ENCODE measurements at places on chromosomes 13 and 19.
A peak's percentile ranks its signal among the peaks of the same experiment; 100 is the strongest.

DNA sequence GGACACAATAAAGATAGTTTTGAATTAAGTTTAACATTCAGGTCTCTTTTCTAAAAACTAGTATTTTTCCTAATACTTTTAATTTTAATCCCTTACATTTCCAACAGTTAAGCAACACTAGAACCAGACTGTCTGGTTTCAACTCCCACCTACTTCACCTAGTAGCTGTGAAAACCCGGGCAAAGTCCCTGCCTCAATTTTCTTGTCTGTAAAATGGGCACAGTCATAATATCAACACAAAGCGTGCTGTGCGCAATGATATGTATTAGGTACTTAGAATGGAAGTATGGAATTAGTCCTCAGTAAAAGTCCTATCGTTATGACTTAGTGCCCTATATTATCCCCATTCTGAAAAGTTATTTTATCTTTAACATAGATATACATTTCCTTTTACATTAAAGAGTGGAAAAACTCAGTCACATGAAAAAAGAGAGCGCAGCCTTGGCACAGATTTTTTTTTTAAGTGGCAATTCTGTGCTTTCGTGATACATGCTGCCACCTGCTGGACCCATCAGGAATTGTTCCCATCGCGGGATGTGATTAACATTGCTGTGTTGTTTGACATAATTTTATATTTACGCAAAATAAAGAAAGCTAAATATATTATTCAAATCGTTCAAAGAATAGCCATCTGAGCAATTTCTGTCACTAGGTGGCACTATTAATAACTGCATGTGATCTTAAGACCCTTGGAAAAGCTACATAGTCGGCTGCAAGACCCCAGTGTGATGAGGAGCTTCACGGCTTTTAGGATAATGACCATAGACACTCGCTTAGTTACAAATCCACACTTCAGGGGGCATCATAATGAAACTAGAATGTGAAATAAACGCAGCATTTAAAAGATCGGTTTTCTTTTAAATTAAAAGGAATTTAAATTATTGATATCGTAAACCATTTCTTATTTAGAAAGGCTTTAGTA, 59.9 kb downstream of the LIG4 start:
- peak; percentile 18 for DNase-seq

GRCh38 chr19:282501-282900, 8.7 kb downstream of the PLPP2 start:
- no peak for DNase-seq

GRCh38 chr19:50821622-50822021, 2.0 kb downstream of the KLK1 start:
- DNase-seq, result no peak

DNA sequence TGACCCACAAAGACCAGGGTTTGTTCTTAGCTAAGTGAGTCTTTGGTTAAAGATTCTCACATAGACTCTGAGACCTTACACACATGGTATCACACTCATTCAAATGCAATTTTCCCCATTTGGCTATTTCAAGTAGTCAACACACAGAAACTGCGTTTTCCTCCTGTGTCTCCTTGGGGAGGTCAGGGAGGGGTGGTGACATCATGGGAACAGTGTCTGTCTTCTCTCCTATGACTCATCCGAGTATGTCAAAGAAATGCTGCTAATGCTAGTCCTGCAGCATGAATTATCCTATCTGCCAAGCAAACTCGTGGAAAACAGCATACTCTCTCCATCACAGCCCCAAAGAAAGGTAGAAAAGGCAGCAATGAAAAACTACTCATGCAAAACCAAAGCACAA, 100.2 kb downstream of the ENOX1 start:
- no peak for DNase-seq

- DNase-seq, result no peak
Measured at GRCh38 chr19:31294189-31294588, 55.0 kb downstream of the TSHZ3 start.

- DNase-seq, result no peak
Measured at GRCh38 chr13:43301346-43301969, 278.1 kb downstream of the DNAJC15 start.
